ENCODE measurements at places on chromosomes 5 and 9.

DNA sequence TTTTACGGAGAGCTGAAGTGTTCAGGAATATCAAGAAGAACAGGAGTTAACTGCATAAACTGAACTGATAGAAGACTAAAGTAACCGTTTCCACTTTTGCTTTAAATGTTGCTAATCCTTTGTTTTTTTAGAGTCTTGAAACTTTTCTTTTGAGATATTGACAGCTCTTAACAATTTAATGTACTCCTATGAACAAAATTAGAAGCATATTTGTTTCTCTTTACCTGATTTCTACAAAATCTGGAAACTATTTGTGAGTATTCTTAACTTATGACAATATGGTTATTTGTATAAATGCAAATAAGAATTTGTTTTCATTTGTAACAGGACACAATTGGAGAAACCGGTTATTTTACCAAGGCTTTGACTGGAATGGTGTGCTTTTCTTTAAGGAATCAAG lies 89.5 kb upstream of the FAM120A start:
- ATAC-seq = no peak

GRCh38 chr5:112977440-112977861 lies 853 bp downstream of the DCP2 start:
- ATAC-seq = no peak

DNA sequence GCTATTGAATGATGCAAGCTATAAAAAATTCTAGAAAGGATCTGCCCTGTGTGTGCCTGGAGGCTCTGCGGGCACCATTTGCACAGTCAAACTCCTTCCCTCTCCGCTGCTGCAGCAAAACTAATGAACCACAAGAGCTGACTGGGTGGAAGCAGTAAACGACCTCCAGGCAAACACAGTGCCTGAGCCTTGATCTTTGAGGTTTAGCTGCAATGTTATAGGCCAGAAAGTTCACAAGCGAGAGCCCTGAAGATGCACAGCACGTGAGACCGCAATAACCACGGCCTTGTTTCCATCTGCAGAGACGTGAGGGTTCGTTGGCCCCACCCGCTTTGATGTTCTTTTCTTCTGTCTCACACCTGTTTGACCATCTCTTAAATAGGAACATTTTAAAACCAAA lies 69.2 kb upstream of the S1PR3 start:
- ATAC-seq = no peak

DNA sequence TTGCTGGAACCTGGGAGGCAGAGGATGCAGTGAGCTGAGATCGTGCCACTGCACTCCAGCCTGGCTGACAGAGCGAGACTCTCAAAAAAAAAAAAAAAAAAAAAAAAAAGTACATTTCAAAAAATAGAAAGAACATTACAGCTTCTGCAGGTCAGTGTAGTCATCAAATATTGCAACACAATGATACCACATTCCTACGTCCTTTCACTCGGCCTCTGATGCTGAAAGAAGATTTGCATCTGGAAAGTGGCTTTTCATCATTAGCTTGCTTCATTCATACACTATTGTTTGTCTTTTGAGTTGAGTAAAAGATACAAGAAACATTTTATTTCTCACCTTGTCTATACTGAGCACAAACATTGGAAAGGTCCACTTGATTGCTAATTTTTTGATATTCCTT lies 59.6 kb upstream of the CPLANE1 start:
- ATAC-seq = no peak

GRCh38 chr5:163458778-163459385 lies 1.0 kb downstream of the NUDCD2 start:
- no peak for ATAC-seq

DNA sequence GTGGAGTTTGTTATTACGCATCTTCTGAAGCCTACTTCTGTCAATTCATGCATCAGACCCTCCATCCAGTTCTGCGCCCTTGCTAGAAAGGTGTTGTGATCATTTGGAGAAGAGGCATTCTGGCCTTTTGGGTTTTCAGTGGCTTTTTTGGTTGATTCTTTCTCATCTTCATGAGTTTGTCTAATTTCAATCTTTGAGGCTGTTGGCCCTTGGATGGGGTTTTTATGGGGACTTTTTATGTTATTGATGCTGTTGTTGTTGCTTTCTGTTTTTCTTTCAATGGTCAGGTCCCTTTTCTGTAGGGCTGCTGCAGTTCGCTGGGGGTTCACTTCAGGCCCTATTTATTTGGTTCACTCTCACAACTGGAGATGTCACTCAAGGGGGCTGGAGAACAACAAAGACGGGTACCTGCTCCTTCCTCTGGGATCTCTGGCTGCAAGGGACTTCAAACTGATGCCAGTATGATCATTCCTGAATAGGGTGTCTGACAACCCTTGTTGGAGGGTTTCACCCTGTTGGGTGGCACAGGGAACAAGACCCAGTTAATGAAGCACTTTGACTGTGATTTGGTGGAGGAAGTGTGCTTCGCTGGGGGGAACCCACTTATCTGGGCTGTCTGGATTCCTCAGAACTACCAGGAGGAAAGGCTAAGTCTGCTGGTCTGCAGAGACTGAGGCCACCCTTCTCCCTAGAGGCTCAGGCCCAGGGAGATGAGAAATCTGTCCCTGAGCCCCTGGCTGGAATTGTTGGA lies 226.7 kb upstream of the PTGER4 start:
- no peak for ATAC-seq
